ENCODE measurements at places on chromosomes 5 and 9.
A peak's percentile ranks its signal among the peaks of the same experiment; 100 is the strongest.

GRCh38 chr5:162160401-162160800 is 92.8 kb downstream of the GABRG2 start:
- no peak for DNase-seq

GRCh38 chr5:161545344-161546094 is 1.0 kb downstream of the GABRB2 start:
- no peak for DNase-seq

DNA sequence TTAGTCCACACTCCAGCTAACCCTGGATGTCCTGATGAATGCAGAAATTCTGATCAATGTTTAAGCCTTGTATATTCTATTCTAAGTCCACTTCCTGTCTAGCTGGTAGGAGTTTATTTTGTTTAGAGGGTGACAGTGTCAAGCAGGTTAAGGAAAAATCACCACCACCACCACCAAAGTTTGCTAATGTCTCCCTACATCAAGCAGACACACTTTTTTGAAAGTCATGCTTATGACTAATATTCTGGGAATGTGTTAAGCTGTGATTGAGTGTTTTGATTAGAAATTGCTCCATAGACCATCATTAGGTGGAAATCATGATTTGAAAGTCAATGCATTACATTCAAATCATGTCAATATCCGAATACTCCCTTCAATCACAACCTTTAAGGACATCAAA is 1530.1 kb downstream of the MAT2B start:
- no peak for DNase-seq

DNA sequence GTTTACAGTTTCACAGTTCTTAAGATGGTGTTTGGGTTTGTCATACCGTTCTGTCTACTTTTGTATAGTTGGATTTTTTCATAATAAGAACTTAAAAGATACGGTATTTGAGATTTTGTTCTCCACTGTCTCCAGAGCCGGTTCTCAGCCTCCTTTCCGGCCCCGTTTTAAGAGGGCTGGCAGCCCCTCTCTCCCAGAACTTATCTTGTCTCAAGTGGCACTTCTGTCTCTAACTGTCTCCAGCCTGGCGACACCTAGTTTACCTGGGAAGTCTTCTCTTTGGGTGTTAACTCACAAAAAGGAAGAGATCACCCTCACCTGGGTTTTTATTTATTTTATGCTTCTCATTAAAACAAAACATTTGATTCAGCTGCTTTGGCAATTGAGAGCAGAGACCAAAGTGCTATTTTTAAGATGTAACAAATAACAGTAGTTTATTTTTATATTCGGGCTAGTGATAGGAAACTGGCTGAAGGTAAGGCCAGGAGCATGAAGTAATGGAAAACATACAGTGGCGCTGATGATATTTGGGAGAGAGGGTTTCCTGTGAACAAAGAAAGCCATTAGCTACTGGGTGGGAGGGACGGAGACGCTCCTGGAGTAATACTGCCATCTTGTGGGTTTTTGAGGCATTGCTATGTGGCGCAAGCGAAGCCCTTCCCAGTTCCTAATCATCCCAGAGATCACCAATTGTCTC is 48.3 kb downstream of the ACER2 start:
- peak; percentile 87 for DNase-seq

DNA sequence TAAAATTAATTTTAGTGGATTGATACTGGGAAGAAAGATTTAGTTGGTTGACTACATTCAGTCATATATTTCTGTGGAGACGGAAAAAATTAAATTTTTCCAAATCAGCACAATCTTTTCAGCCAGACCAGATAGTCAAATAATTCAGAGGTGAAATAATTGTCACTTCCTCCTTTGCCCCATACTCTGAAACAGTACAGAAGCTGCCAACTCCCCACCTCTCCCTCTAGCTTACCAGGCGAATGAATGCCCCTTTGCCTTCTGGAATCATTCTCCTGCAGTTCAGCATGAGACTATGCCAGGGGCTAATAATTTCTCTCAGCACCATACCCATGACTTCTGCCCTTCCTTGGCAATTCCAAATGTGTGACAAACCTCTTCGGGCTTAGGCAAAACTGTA is 43.5 kb downstream of the EBF1 start:
- no peak for DNase-seq

All from erythroblast (primary cell).